ENCODE measurements at places on chromosomes 1 and 21.

DNA sequence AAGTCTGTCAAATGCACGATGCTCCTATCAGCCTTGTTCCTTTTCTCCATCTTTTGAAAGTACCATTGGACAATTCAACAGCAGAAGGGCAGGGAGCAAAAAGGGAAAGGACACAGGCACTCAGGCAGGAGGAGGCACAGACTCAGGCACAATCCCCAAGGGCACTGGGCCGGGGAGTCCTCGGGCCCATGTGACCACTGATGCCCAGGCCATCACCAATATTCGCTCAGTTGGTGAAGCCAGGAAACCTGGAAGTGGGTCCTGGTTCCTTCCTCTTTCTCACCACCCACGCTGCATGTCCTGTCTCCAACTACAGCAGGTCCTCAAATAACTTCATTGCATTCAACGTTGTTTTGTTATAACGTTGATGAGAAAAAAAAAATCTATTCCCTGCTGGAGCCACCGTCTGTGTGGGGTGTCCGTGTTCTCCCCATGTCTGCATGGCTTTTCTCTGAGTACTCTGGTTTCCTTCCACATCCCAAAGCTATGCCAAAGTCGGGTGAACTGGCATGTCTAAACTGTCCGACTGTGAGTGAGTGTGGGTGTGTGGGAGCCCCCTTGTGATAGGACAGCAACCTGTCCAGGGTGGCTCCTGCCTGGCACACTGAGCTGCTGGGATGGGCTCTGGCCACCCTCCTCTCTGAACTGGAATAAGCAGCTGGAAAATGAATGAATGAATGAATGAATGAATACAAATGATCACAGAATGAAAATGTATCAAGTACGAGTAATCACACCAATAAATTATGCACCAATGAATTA lies 12.5 kb downstream of the NID1 start:
- DNase-seq, result no peak

- DNase-seq, result no peak
Measured at GRCh38 chr1:6461538-6462411, 4.2 kb downstream of the TNFRSF25 start.

DNA sequence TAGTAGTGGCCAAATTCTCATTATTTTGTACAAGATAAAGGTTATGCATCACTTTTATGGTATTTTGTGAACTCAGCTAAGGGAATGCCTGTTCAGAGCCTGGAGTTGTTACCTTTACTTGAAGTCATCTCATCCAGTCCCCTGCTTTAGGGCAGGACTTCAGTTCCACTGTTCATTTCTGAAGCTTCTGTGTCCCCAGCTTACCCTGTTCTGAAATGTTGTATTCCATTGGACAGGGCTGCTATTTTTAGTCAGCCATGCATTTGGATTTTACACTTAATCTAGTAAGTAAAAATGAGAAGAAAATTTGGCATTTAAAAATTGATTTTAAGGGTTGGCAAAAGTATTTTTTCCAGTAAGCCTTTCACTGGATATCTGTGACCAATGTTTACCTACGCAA lies 11.6 kb upstream of the C4BPB start:
- DNase-seq, result no peak

- DNase-seq, result no peak
Measured at GRCh38 chr21:36699546-36700294, 805 bp downstream of the SIM2 start.

DNA sequence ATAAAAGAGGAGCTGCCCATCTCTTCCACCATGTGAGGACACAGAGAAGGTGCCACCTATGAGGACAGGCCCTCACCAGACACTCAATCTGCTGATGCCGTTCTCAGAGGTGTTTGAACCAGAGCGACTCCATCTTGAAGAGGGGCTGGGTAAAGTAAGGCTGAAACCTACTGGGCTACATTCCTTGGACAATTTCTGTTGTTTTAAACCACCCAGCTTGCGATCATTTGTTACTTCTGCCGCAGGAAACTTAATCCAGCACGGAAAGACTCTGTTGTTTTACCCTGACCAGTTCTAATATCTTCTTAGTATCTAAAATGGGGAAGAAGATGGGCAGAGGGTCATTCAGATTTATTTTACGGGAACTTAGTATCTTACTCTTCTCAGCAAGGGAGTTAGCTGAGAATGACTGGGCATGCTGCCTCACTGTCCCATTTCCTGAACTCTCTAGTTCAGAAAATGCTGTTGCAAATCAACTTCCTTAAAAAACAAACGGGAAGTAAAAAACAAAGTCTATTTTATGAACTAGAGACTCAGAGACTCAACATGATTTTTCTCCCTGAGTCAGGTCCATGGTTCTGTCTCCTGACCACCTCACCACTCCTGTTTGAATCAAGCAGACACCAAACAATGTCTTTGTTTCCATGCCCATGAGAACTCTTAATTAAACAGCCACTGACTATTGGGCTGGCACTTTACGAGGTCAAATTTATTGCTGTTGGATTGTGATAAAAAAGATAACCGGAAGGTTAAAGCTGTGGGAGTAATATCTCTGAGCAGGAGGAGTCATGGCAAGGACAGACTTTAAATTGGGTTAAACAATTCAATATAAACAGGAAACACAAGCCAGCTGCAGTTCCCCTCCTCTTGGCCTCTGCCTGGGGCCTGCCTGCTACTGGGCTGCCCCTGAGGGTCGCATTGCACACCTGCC lies 23.8 kb upstream of the IFNAR1 start:
- peak; percentile 61 for DNase-seq

GRCh38 chr1:236492378-236492777 lies 31.4 kb upstream of the LGALS8 start:
- DNase-seq, result no peak

DNA sequence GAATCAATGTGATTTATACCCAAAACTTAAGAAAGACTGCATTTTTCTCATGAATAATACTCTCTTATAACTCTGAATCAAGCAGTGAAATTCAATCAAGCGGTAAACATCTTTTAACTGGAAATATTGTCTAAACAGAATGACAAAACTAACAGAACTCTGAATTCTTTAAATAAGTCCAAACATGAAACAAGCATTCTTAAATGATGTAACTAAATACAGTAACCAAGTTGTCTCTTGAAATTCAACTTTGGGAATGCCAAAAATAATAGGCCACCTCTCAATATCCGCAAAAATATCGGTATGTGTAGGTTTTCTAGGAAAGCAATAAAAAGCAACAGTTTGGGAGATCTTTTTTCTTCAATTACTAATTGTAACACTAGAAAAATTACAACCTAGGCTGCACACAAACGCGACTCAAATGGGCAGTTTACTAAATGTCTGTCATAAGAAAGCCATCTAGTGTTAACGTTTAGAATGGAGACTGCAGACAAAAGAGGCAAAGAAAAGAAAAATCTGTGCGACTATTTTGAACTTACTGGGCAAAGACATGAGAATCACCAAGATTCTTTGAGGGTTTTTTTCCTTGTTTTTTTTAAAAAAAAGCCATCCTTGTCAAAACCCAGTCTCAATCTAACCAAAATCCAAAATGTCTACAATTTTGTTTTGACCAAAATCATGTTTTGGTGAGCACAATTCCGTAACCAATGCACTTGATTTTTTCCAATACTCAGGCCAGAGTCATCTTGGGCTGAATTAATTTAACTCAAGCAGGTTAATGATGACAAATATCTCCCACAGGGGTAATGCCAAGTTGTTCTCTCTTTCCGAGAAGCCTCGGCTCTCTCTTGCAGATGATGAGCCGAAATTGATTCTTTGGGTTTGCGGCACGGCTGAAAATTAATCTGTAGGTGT lies 1.3 kb downstream of the SIPA1L2 start:
- no peak for DNase-seq

DNA sequence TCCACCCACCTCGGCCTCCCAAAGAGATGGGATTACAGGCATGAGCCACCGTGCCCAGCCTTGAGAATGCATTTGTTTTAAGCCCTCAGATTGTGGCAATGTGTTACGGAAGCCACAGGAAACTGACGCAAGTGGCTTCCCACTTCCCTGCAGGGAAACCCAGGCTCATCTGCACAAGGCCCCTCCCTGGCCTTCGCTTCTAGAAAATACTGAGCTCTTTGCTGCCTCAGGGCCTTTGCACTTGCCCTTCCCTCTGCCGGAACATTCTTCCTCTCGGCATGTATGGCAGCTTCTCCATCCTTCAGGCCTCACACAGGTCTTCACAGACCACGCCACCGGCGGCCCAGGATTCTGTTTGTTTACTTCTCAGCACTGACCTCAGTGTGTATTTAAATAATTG lies 137.0 kb upstream of the TMEM51 start:
- no peak for DNase-seq

DNA sequence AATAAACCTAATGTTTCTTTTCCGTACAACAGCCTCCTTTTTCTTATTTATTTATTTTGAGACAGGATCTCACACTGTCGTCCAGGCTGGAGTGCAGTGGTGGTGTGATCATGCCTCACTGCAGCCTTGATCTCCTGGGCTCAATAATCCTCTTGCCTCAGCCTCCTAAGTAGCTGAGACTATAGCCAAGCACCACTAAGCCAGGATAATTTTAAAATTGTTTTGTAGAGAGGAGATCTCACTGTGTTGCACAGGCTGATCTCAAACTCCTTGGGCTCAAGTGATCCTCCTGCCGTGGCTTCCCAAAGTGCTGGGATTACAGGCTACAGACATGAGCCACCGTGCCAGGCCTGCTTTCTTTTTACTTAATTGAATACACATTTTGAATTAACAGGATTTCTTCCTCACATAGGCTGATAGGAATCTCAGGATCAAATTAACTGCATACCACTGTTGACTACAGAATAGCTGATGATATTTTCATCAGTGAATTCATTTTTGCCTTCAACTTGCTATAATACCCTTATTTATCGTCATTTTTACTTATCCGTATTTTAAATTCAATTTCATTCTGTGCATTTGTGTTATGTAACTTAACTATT lies 2010.5 kb downstream of the NCAM2 start:
- no peak for DNase-seq

GRCh38 chr21:28767523-28767922 lies 225.2 kb downstream of the LTN1 start:
- DNase-seq, result no peak

Data from NCI-H774 (cell line).